Fibroblast of skin of scalp (primary cell): ENCODE measurements at places on chromosomes 5 and 9.

DNA sequence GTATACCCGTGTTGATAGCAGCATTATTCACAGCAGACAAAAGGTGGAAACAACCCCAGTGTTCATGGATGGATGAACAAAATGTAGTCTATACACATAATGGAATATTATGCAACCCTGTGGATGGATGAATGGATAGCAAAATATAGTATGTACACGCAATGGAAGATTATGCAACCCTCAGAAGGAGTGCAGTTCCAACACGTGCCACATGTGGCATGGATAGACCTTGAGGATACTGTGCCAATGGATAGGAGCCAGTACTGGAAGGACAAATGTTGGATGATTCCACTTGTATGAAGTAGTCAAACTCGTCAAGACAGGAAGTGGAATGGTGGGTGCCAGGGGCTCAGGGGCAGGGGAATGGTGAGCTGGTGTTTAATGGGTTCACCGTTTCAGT, 44.9 kb downstream of the PLEKHG4B start:
- DNase-seq: no peak

GRCh38 chr9:32989660-32990059, 11.8 kb downstream of the APTX start:
- DNase-seq: no peak

GRCh38 chr5:55657443-55657842, 54.7 kb downstream of the SLC38A9 start:
- DNase-seq: no peak

DNA sequence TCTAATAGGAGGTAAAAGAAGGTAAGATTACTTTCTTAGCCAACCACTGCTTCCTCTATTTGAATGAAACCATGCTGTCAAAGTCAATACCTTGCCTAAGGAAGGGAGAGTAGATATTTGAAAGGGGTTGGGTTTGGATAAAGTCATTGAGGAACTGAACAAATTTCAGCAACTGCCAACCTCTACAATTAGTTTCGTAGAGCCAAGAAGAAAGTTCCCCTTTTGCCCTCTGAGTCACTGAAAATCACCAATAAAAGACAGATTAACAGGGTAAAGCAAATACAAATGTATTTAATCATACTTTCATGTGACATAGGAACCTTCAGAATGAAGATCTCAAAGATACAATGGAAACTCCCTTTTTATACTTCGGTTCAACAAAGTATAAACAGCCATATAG, 615.7 kb downstream of the GABRG2 start:
- DNase-seq: no peak

GRCh38 chr5:141077826-141078225, 16.6 kb upstream of the PCDHB2 start:
- DNase-seq: no peak

GRCh38 chr5:107010060-107010459, 660.7 kb downstream of the EFNA5 start:
- DNase-seq: no peak

- no peak for DNase-seq
Measured at GRCh38 chr9:5274770-5275169, 29.7 kb downstream of the RLN2 start.

GRCh38 chr5:115736004-115736689, 80.3 kb downstream of the CDO1 start:
- DNase-seq: no peak

DNA sequence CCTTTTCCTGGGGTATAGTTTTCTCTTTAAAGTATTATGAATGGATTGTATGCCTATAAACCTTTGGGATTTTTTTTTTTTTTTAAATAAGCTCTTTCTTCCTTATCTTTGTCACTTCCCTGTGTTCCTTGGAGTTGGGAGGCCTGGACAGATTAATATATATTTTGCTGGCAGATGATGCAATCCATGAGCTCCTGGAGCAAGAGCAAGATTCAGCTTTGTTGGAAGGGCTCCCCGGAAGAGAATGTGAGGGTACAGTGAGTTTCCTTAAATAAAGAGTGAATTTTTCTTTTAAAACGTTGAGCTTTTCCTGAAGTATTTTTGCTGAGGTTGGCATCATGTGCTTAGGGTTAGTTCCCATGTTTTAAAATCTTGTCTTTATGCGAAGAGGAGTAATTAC, 98.7 kb upstream of the SLC28A3 start:
- DNase-seq: peak; percentile 42

GRCh38 chr9:137786511-137786920, 91.1 kb upstream of the CACNA1B start:
- DNase-seq: peak; percentile 74

DNA sequence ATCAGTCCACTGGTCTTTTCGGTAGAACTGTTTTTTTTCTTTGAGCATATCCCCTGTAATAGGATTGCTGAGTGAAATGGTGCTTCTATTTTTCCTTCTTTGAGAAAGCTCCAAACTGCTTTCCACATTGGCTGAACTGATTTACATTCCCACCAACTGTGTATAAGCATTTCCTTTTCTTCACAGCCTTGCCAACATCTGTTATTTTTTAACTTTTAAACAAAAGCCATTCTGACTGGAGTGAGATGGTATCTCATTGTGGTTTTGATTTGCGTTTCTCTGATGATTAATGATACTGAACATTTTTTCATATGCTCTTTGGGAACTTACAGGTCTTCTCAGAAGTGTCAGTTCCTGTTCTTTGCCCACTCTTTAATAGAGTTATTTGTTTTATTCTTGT, 764.7 kb downstream of the MTRR start:
- peak; percentile 76 for DNase-seq
